ENCODE measurements at places on chromosomes 7 and 10.

GRCh38 chr10:44958196-44958897 is 1.3 kb upstream of the RASSF4 start:
- no peak for DNase-seq

- DNase-seq, result no peak
These were observed 17.2 kb downstream of the INHBA start for GRCh38 chr7:41685684-41686083.

DNA sequence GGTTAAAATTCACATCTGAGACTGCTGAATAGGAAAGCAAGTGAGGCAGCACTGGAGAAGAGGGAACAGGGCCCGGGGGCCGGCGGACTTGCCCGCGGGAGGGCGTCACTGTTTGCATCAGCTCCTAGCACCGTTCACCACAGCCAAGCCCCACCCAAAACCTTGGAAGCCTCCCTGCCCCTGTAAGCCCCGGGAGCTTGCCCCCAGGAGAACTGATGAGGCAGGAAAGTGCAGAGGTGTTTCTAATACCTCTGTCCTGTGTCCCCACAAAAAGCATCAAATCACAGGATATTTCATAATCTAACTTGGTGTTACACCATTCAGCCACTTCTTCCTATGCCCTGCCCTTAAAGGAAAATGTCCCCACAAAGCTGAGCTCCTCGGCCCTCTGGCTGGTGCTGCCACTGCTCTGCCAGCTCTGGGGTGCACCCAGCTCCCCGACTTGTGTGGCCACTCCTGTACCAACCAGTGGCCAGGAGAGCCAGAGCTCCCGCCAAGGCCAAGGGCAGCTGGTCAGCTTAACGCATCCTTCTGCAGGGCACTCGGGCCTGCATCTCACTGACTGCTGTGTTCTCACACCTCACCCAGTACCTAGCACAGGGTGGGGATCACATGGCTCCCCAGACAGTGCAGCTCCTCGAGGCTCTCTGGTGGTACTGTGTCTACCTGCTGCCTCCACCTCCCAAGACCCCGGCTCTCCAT is 47.3 kb upstream of the CNPY1 start:
- DNase-seq, result peak; percentile 76

- DNase-seq, result no peak
These were observed 76.6 kb downstream of the GRM3 start for GRCh38 chr7:86720306-86720705.

- peak; percentile 39 for DNase-seq
These were observed 10.3 kb upstream of the ANKRD1 start for GRCh38 chr10:90930971-90931871.

- DNase-seq, result peak; percentile 18
These were observed 103.9 kb downstream of the GRID1 start for GRCh38 chr10:86262688-86263181.

DNA sequence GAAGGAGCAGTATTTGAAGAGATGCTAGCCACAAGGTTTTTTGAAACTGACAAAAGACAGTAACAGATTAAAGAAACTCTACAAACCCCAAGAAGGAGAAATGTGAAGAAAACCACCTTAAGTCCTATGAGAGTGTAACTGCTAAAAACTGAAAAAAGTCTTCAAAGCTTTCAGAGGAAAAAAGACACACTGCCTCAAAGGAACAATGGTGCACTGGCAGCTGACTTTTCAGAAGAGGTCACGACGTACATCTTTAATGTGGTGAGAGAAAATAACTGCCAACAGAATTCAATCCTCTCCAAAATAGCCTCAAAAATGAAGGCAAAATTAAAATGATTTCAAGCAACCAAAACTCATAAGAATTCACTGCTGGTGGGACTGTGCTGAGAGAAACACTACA is 94.0 kb downstream of the VIPR2 start:
- DNase-seq, result no peak

DNA sequence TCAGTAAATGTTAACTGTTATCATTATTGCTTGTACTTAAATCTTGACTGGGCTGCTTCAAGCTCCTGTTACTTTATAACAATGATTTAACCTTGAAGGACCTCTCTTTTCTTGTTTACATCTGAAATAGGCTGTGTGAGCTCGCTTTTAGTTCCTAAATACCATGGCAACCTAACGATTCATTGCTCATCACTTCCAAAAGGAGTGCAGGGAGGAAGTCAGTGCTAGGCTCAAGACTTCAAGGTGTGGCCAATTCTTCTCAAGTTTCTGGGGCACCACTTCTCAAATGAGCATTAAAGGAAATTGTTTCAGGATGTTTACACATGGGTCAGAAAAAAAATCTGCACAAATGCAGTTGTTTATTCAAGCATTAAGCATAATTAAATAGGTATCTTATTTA is 284.2 kb downstream of the MTERF1 start:
- DNase-seq, result no peak

Data from upper lobe of left lung (tissue), 6 donors.